ENCODE measurements at places on chromosomes 3 and 15.

DNA sequence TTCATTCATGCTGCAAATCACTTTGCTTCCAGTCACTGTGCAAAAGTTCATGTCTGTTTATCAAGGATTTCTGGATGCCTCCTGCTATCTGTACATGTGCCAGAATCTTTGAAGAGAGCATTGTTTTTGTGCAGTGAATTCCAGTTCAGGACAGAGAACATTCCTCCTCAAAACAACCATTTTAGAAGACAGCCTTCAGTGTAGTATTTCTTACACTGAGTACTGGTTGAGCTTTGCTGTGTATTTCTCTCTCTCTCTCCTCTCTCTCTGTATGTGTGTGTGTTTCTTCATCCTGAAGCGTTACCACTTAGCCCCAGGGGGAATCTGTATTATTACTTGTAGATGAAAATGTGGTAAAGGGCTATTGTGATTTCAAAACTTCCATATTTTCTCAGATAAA lies 123.8 kb upstream of the CHL1 start:
- no peak for DNase-seq

DNA sequence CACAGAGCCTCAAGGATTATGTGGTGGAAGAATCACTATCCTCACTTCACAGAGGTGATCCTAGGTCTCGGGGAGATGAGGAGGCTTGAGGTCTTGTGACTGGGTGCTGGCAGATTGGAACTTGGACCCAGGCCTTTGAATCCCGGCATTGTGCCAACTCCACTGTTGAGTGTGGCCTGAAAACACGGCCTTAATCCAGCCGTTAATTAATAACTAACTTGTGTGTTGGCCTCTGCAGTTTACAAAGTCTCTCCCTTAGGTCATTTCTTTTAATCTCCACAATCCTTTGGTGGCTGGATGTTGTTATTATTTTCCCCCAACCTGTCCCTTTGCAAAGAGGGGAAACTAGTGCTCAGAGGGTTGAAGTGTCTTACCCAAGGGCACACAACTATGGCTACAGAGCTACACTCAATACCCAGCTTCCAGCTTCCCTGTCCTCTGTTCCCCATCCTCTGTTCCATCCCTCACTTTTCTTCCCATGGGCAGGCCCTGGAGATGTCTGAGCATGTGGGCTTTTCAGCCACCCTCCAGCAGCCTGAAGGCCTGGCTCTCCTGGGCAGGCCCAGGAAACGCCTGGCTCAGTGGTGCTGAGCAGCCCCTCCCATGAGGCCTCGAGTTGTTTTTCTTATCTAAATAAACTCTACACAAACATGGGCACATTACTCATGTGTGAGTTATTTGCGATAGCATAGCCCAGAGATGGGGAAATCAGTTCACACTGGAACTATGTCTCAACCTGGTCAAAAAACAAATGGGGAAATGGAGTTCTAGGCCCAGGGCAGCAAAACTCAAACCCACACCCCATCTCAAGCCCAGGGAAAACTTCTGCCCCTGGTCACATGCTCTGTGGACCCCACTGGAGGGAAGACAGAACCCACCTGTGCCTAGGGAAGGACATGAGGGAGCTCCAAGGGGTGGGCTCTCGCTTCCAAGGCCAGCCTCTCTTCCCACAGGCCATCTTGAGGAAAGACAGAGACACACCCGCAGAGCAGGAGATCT lies 16.8 kb upstream of the SMAD3 start:
- peak; percentile 89 for DNase-seq

- DNase-seq, result no peak
These were observed 32.7 kb downstream of the IQSEC1 start for GRCh38 chr3:13040361-13041074.

GRCh38 chr3:130783629-130784028 lies 37.0 kb upstream of the PIK3R4 start:
- DNase-seq, result peak; percentile 47

- DNase-seq, result no peak
These were observed 3.0 kb upstream of the MEX3B start for GRCh38 chr15:82048811-82049210.

GRCh38 chr3:41881233-41881821 lies 80.6 kb downstream of the ULK4 start:
- peak; percentile 9 for DNase-seq

DNA sequence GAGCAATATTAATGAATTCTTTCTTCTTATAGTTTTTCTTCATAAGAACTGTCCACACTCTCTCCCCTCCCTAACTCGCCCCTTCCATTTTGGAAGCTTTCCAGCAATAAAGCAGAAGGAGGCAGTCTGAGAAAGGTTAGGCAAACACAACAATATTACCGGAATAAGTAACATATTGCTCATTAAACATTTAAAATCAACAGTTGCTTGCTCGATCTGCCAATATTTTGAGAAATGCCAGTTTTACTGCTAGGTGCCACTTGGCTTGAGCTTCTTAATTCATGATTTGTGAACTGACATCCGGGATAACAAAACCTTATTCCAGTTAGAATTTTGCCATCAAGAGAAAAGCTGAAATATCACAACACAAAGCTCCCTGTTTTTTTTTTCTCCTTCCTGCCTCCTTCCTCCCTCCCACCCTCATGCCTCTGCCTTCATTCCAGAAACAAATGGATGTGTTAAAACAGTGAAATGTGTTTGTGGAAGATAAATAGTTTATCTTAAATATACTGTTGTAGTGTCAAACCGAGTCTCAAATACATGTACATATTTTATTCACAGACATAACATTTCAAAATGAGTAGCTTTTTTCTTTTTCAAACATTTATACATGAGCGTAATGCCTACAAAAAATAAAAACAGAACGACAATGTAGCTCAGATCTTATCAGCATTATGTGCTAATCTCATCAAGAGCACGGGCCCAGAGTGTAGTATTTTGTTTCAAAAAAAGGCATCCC lies 253.7 kb downstream of the GAP43 start:
- no peak for DNase-seq

- no peak for DNase-seq
These were observed 44.2 kb upstream of the ZBTB38 start for GRCh38 chr3:141323936-141324704.

DNA sequence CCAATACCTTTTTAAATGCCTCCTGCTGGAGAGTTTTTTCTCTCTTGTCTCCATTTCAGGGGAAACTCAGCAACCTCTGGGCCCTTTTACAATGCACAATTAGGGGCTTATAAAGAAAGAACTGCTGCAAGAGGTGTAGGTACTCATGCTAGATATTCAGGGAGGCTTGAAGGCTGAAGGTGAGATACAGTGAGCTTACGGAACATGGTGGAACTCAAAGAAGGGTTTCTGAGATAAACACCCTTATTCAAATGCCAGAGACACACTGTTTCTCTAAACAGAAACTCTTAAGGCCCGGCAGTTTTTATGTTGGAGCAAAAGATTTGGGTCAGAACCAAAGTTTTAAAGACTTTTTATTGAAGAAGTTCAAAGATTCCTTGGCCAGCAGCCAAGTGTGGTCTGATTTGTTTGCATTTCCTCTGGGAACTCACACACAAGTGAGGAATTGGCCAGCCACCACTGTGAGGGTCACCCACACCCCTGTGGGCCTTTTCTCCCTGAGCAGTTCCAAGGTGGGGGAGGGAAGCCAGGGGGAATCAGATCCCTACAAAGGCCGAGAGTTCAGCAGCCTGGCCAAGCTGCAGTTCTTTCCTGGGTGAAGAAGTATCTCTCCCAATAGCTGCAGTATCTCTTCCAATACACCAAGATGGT lies 47.8 kb downstream of the TNFAIP8L3 start:
- DNase-seq, result no peak

- no peak for DNase-seq
These were observed 15.6 kb downstream of the LRRK1 start for GRCh38 chr15:100934726-100935125.

DNA sequence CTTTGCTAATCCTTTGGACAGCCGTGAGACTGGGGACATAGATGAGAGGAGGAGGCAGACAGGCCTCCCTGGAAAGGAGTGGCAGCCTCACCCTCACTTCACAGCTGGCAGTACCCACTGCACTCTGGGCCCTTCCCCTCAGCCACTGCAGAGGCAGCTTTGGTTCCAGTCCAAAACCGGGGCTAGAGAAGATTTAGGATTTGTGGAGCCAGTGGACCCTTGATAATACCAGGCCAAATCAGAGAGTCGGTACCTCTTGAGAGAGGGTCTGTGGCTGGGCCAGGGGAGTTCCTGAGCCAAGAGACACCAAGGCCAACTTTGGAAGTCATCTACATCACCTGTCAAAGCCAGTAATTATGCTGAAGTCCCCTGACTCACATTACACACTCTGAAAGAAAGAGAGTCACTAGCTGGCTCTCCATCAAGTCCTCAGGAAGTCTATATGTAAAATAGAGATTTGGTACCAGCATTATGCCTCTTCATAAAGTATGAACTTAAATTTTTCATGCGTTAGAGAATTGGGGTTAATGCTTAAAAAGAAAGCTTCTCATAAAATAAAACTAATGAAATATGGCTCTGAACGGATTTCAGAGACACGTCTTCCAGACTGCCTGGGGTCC lies 244.1 kb upstream of the SEMA6D start:
- DNase-seq, result no peak

DNA sequence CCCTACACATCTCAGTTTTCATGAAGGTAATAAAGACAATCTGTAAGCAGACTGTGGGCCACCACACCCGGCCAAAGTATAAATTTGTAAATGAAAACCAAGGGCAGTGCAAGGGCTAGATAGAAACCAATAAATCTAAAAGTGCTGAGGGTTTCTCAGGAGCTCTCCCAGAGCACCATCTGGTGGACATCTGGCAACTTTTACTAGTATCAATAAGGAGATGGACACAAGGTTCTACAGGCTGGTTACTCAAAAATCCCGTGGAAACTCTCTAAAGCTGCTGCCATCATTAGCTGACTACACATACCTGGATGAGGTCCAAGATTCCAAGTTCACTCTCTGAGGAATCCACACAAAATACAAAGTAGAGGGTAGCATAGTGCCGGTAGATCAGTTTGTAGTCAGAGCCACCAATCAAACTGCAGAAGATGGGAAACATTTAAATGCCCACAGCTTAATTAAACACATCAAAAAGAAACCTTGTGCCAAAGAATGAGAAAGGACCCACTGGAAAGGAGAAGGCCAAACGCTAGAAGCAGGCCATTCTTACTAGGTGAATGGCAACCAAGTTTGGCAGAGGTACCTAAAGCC lies 5.5 kb downstream of the AP3S2 start:
- DNase-seq, result peak; percentile 73

- no peak for DNase-seq
These were observed 93.4 kb upstream of the CTDSPL start for GRCh38 chr3:37768107-37768809.

GRCh38 chr15:29270976-29271375 lies 1.4 kb upstream of the NSMCE3 start:
- DNase-seq, result no peak

DNA sequence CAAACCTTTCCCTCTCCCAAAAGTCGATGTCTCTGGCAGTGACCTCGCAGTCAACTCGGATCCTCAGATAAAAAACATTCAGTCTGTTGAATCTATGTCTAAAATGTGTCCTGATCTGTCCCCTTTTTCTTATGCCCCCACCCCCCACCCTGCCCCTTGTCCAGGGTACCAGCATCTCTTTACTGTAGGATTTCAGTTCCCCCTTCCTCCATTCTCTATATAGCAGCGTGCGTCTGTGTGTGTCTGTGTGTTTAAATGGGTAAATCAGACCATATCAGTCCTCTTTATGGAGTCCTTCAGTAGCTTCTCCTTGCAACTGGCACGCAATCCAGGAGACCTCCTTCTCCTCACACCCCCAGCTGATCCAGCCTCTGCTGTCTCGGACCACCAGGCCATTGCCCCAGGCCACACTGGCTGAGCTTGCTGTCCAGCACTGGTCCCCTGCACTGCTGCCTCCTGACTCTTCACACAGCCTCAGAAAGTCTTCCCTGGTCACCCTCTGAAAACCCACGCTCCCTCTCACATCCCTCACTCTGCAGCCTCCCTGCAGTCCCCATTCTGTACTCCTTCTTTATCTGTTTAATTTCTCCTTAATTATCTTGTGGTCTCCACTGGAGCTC lies 1.5 kb downstream of the LRRK1 start:
- DNase-seq, result no peak

DNA sequence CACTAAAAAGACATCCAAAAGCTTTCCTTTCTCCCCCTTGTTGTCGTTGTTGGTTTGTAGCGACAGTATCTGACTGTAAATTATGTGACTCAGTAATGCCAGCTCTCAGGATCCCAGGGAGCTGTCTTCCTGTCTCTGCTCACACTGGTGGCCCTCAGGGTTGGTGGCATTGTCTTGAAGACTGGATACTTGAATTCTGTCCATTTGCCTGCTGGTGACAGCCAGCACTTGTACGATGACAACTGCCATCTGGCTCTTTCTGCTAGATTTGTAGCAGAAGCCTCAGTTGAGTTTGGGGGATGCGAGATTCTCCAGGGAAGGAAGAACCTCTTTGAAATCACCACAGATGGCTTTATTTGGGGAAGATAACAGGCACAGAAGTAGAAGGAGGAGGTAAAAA lies 120.8 kb downstream of the ARPP21 start:
- peak; percentile 6 for DNase-seq

DNA sequence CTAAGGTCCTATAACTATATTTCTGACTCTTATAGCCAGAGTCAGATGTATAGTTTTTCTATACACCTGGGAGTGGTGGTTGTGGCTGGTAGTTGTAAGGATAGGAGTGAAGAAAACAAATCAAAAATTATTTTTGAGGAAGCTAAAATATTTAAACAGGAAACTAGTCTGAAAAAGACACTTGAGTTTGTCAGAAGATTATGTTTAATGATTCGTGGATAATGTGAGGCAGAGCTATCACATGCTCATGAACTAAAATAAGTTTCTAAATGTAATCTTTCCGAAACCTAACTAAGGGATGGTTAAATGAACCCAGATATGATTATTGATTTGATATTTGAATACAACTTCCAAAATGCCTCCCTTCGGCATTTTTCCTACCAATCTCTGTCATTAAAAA lies 30.4 kb downstream of the GABRR3 start:
- no peak for DNase-seq

DNA sequence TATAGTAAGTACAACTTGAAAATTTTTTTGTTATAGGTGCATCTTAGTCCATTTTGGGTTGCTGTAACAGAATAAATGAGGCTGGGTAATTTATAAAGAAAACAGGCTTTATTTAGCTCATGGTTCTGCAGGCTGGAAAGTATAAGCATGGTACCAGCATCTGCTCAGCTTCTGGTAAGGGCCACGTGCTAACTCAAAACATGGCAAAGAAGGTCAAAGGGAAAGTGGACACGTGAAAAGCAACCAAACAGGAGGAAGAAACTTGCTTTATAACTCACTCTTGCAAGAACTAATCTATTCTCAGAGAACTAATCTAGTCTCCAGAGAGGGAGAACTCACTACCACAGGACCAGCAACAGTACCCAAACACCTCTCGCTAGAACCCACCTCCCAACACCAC lies 9.1 kb downstream of the HDGFL3 start:
- DNase-seq, result no peak

Measured in A172 (cell line).